Dermis blood vessel endothelial cell (primary cell): ENCODE measurements at places on chromosomes 11 and 22. TPM values are rescaled to one million over a fixed set of nuclear protein-coding genes. Genes with fewer than 3 reads are reported as not detected.

- no peak for DNase-seq
Observed at GRCh38 chr11:79668575-79668974, 227.7 kb upstream of the TENM4 start.

DNA sequence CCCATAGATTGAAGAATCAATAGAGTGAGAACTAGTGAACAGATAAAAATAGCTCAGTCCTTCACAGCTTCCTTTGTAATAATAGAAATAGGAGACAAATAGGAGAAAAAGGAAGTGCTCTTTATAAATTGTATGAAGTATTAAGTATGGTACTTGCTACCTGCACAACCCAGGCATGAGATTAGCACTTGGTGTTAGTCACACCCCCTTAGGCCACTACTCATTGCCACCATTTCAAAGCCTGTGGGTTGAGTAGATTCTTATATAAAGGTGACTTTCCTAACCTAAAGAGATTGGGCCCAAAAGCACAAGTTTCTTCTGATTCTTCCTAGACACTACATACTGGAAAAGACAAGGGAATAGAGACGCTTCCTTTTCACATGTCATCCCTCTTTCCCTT lies 37.7 kb upstream of the ADORA2A start:
- DNase-seq = no peak

DNA sequence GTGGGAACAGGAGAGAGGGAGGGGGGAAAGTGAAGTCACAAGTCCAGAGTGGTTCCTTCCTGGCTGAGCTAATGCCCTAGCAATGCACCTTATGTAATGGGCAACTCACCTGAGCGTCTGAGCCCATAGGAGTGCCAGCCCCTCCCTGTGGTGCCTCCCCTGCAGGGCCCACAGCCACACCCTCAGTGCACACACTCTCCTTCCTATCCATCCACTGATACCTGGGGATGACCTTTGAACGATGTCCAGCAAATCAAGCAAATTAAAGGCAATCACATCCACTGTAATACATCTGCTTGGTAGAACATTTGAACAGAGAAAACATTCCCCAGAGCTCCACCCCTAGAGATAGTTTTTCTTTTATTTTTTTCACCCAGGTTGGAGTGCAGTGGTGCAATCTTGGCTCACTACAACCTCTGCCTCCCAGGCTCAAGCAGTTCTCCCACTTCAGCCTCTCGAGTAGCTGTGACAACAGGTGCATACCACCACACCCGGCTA lies 19.6 kb upstream of the MICAL2 start:
- DNase-seq = no peak

GRCh38 chr11:25535467-25536272 lies 796.3 kb upstream of the ANO3 start:
- no peak for DNase-seq

DNA sequence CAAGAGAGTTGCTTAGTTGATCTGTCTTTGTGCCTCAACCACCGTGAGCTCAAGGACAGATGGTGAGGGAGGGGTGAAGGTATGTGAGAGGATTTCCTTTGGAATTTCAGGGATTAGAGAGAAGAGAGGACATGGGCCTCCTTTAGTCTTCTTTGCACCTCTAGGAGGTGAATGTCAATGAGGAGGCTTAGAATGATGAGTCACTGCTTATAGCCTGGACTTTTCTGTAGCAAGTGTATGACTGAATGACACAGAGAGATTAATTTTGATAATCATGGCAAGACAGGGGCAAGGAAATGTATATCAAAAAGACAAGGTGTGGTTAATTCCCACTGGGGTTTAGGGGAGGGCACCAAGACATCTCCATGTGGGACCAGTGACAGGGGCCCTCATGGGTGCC lies 947.3 kb upstream of the TENM4 start:
- no peak for DNase-seq

Gene DDX6
- 131 and 184 TPM in 2 replicates for total RNA-seq

Gene MCHR1
- total RNA-seq = 0.09 TPM in 1 of 2 replicates, not detected in the other

Gene GLYATL1
- total RNA-seq = 0.17 TPM in 1 of 2 replicates, not detected in the other

GRCh38 chr22:32175683-32176644 lies 16.9 kb upstream of the C22orf42 start:
- no peak for DNase-seq

Gene RIBC2
- total RNA-seq = 0.34 and 1.3 TPM in 2 replicates

Gene C1QTNF4
- 0.34 and 0.37 TPM in 2 replicates for total RNA-seq

Gene C11orf42
- total RNA-seq = not detected in 2 replicates

Gene DCHS1
- total RNA-seq = 61.8 and 81.7 TPM in 2 replicates

Gene OR2AT4
- not detected in 2 replicates for total RNA-seq

DNA sequence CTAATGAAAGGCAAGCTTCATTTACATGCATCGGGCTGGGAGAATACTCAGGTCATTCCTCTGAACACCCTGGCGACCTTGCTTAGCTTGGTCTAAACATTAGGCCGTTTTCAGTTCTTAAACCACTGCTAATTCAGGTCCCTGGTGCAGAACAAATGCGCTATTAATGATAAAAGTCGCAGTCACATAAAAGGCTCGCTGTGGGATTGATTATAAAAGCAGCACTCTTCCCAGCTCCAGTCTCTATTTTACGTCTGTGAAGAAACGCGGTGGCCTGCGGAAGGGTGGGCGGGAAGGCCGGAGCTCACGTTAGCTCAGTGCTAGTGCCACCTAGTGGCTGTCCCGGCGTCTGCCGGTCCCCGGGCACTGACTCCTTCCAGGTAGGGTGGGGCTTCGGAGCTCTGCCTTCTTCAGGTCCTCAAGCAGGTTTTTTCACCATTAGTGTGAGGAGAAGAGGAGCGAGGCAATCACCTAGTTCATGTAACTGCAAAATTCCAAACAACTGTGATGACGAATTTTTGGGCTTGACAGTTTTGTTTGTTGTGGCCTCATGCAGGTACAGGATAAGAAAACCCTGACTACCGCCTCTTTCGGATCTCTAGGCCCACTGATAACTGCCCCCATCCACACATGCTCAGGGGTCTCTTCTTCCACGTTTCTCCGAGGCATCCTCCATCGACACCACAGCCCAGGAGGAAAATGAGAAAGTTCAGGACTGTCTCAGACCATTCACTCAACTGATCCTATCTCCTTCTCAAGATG lies 66.5 kb upstream of the CLMP start:
- DNase-seq = peak; percentile 83

DNA sequence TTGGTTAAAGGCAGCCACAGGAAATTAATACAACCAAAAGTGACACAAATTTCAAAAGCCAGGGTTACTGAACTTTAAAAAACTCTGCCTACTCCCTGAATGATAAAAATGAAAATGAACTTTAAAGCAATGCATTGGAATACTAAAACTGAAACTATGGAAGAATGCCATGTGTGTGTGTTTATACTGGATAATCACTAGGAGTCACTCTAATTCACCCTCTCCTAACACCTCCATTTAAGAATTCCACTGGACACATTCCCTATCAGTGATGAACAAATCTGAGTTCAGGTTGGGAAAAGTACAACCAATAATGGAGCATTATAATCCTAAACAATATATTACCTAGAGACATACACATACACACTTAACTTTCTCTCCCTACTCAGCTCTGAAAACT lies 27.5 kb upstream of the PLAAT3 start:
- DNase-seq = peak; percentile 34

DNA sequence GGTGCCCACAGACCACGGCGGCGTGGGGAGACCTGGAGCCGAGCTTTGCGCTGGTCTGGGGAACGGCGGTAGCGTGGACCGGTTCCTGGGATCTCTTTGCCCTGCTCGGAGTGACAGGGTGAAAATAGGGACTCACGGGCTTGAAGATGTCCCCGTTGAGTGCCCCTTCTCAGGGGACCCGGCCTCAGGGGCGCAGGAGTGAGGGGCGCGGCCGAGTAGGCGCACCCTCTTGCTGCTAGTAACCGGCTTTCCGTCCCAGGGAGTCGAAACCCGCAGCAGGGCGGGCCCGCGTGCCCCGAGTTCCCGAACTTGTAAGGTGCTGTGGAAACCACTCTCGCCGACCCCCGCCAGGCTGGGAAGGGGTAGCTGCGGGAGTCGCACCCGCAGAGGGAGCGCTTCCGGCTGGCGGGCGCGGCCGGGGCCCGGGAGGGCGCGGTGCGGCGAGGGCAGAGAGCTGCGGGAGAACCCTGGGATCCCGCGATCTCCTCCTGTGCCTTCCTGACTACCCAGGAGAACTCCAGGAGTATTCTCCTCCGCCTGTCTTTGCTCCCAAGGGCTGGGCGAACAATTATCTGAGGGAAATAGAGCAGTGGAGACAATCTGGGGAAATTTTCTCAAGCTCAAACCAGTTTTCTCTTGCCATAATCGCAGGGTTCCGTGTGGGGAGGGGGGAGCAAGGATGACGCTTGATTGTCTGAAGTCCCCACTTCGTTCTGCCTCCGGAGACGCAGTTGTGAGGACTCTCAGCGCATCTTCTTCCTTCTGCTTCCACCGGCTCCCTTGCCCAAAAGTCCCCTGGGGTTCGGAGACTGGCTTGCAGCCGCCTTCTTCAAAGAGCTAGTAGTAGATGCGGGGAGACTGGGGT lies 666 bp downstream of the NELL1 start:
- no peak for DNase-seq

DNA sequence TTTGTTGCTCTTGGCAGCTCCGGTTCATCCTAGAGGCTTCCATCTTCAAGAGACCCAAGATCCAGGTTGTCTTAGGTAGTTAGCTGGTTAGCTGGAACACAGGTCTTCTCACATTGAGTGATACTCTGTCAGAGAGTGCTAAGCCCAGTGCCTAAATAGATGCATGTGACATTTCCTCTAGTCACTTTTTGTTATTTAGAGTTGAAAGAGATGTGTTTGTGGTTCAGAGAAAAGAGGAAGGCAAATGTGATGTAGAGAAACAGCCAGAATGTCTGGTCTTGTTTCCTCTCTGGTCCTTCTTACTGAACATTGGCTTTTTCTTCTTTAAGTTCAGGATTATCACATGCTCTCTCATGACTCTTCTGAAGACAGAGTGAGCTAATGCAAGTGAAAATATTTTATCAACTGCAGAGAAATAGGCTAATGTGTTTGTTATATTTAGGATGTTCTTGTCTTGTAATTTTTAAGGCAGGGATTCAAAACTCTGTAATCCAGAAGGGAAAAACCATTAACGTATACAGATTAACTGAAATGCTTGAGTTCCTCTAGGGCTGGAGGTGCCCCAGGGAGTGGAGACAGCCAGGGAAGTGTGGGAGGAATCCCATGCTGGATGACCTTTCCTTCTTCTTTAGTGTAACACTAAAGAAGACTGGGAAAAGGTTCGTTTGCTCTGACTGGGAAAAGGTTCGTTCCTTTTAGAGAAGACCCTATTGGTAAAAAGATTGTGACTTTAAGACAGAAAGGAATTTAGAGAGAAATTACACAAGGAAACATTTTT lies 75.4 kb downstream of the SWAP70 start:
- DNase-seq = no peak

Gene UCP2
- total RNA-seq = 2.6 and 22.3 TPM in 2 replicates

DNA sequence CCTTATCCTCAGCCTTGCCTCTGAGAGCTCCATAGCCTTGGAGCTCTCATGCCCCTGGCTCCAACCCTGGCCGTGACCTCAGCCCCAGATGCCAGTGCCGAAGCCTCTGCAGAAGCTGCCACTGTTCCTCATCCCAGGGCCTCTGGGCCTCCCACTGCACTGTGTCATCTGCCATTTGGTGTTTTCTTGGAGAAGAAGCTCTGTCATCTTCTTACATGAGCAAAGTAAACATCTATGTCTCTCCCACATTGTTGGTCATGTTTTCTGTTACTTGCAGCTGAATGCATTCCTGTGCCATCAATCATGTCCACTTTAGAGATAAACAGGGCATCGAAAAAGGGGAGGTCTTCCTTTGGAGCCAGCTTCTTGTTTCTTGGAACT lies 45.0 kb upstream of the FTH1 start:
- no peak for DNase-seq

GRCh38 chr11:42417691-42418090 lies 894.1 kb upstream of the API5 start:
- no peak for DNase-seq

GRCh38 chr11:117412653-117413275 lies 85.1 kb downstream of the CEP164 start:
- DNase-seq = no peak

Gene CASP1
- 32.8 and 41.1 TPM in 2 replicates for total RNA-seq

Gene RNF215
- 15.1 and 29.3 TPM in 2 replicates for total RNA-seq

DNA sequence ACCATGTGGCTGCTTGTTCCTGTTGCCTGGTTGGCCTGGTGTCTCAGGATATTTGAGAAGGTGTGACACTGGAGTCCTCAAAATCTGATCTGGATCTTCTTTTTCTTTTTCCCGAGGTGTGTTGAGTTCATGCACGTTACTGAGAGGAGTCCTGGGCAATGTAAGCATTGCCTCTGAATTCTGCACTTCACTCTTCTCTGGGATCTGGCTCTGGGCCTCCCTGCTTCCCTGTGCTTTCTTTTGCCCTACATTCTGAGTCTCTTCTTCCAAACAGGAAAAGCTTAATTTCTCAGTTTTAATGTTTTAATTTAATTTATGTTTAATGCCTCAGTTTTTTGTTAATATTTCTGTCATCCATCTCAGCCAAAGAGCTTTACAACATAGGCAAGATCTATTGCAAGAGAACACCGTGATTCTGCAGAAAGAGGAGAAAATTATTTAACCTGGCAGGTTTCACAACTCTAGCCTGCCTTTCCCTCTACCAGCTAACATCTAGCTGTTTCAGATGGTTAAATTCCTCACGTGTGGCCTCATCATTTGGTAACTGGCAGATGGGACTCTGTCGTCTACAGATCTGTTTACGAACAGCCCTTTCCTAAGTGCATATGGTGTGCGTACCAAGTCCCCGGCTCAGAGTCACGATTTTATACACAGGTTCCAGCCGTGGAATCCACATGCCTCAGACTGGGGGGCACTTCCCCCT lies 24.7 kb downstream of the LDLRAD3 start:
- no peak for DNase-seq

DNA sequence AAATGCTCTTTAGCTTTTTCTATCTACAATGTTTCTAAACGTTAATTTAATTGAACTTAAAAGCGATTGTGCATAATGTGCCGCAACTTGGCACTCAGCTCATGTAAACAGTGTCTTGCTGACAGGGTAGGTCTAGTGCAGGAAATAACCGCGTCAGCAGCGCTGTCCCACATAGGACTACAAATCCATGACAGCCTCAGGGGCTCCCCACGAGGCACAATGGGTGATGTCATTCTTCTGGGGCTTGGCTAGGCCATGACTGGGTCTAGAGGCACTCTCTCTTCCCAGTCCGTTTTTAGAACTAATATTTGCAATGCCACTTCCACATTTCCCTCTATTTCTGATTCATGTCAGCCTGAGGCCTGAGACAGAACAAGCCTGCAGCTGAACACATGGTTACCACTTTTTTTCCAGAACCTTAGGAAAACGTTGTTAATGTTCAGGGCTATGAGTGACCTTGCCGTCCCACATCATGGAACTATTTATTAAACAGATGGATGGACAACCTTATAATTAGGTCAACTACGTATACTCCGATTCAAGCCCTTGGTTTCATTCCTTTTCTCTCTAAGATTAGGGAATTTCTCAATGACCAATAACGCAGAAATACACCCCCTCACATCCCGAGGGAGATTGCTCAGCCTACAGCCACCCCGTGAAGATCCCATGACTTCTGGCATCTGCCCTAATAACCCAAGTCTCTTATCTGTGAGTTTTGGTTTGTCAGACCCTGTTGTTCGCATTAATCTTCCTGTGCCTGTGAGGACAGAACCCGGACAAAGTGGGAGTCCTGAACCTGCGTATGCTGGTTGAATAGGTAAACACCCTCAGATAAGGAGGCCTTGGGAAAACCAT lies 19.4 kb upstream of the SNX32 start:
- DNase-seq = peak; percentile 10

- no peak for DNase-seq
Observed at GRCh38 chr11:34029176-34029575, 22.4 kb upstream of the CAPRIN1 start.
